ENCODE measurements at places on chromosomes 3 and 15. TPM values are rescaled to one million over a fixed set of nuclear protein-coding genes. Genes with fewer than 3 reads are reported as not detected.

FOXB1 gene
- total RNA-seq, result 0.75 TPM

HESX1 gene
- not detected for total RNA-seq

NCEH1 gene
- 3.4 TPM for total RNA-seq

NDUFB5 gene
- 93.4 TPM for total RNA-seq

ZMYND10 gene
- total RNA-seq, result 2.2 TPM

Data from activated naive CD4-positive, alpha-beta T cell treated with anti-CD3 and anti-CD28 coated beads, Interleukin-2, amount 10 ng/mL, durations not matched to agents 5 hours and 36 hours (primary cell).